Cortex of kidney (tissue), 1 donor: ENCODE measurements at places on chromosomes 2 and 18.

GRCh38 chr2:209441541-209441940 lies 17.7 kb downstream of the MAP2 start:
- no peak for DNase-seq

GRCh38 chr18:3452750-3453539 lies 3.0 kb downstream of the TGIF1 start:
- no peak for DNase-seq

GRCh38 chr2:237483018-237483731 lies 3.9 kb upstream of the MLPH start:
- no peak for DNase-seq

DNA sequence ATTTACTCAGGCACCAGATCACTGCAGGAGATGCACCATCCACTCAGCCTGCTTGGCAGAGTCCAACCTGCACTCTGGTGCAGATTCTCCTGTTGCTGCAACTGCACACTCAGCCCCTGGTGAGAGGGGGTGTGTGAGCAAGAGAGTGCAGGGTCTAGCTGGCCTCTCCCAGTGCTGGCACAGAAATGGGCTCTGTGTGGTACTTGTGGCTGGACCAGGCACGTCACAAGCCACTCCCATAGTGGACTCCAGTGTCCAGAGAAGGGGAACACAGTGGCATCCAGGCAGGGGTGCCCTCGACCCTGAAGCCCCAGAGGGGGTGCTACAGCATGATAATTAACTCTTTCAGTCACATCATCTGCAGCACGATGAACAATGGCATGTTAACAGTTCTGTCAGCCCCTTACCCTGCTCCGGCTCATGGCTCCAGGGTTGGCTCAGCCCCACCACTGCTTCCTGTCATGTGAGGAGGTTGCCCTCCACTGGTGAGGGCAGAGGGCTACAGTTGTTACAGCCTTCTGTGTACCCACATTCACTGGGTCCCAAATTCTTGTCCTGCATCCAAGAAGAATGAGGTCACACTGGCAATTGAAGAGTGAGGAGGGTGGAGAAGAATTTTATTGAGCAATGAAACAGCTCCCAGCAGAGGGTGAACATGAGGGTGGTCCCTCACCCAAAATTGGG lies 135.7 kb downstream of the EVA1A start:
- DNase-seq, result no peak

DNA sequence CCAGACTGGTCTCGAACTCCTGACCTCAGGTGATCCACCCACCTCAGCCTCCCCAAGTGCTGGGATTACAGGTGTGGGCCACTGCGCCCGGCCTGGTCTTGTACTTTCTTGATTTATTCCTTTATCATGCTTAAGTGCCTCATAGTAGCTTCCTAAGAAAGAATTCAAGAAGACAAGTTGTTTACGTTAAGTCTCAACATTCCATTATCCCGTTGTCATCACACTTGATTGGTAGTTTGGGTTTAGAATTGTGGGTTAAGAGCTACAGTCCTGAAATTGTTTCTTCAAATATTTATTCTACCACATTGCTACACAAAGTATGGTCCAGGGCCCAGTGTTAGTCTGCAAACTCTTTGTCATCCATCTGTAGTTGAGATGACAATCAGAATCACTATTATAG lies 194.0 kb downstream of the VWC2L start:
- no peak for DNase-seq

- DNase-seq, result no peak
These were observed 76.8 kb upstream of the RBMS1 start for GRCh38 chr2:160570376-160570775.

DNA sequence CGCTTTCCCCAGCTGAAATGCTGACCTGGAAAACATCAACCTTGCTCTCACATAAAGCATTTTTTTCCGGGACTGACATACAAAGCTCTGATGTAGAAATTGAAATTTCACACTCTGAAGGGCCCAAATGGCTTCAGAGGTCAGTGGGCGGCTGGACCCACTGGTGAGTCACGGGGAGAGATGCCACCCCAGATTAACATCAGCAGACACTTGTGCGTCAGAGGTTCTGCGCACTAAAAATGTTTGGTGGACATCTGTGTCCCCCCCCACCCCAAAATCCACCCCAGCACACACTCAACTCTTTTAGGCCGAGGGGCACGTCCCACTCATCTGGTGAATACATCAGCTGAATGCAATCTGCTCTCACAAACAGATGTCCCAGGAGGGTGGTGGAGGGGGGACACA lies 208.9 kb downstream of the ASB1 start:
- no peak for DNase-seq

DNA sequence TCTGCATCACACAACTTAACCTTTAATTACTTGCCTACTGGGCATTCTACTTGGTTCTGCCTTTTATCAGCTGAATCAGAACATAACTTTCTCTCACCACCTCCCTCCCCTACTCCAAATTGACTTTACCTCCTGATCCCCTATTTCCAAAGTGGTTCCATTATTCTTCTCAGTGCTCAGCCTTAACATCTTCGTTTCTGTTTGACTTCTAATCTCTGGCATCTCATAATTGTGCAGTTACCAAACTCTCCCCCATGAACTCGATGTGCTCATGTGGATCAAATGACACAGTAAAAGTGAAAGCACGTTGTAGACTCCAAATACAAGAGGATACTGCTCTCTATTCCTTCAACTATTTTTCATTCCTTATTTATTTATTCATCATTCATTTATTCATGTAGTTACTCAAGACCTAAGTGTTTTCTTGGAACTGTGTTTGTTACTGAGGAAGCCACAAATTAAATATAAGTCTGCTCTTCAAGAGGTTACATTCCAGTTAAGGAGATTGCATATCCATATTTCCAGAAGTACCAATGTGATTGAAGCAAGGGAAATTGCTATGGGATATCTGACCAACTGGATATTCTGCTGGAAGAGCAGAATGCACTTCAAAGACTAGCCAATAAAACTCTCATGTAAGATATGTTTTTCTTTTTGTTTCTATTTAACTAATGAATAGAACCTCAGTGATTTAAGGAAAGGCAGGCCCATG lies 158.8 kb downstream of the TMEFF2 start:
- no peak for DNase-seq

DNA sequence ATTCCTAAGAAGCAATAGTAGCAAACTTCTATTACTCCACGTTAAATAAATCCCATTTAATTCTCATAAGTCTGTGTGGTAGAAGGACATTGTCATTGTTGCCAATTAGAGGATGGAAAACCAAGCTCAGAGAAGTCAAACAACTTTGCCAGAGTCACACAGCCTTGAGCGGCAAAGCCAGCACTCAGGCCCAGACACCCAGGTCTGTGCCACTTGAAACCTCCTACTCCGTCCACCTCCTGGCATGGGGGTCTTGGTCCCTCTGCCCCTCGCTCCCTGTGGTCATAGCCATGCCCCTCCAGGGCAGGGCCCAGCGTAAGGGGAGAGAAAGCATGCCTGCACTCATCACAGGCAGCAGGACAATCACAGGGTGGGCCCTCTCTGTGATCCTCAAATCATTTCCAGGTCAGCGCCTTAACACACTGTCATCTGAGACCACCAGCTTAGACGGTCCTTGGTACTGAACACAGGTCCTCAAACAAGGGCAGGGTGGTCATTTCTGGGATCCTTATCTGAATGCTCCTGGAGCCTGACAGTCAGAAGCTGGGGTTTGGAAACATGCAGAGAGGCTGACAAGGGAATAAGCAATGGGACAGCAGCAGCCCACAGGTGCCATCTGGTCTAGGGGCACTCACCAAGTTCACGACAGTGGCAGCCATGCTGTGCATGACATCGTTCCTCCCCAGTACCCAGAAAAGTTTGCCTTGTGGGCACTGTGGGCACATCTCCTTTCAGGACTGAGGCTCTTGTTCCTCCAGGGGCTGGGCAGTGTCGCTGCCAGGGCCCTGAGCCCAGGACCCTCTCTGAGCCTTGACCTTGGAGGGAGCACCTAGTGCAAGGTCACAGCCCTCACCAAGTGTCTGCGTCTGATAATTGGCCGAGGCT lies 38.2 kb downstream of the FAM178B start:
- DNase-seq, result no peak

- no peak for DNase-seq
These were observed 165.0 kb upstream of the ARL4C start for GRCh38 chr2:234661849-234662248.

- no peak for DNase-seq
These were observed 54.3 kb downstream of the GULP1 start for GRCh38 chr2:188345831-188346458.

- DNase-seq, result no peak
These were observed 608 bp downstream of the CDH7 start for GRCh38 chr18:65751155-65752085.

- DNase-seq, result no peak
These were observed 90.1 kb downstream of the PRELID3A start for GRCh38 chr18:12497839-12498238.

DNA sequence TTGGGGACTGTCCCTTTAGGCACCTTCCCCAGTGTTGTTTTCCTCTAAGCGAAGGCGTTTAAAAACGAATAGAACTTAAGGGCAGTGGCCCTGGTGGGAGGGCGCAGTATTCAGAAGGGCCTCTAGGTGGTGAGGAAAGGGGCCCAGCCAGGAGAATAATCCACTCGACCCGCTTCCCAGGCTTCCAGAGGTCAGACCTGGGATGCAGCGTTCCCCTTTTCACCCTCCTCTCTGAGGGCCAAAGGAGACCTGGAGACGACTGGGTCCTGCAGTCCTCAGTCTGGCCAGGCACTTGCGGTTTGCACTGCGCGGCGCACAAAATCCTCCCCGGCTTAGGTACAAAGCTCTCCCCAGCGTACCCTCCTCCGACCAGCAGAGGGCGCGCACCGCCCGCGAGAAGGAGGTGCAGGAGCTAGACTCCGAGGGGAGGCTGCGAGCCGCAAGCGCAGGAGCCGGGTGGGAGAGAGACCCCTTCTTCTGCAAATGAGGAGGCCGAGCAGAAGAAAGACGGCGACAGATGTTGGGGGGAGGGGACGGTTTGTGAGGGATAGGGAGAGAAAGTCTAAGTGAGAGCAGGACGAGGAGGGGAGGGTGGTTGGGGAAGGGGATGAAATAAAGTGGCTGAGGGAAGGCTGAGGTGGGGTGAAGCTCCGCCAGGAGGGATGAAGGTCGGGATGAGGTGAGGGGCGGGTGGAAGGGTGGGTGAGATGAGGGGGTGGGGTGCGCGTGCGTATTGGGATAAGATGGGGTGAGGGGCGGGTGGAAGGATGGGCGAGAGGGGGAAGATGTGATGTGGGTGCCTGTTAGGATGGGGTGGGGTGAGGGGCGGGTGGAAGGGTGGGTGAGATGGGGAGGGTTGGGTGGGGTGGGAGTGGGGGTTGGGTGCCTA lies 4.9 kb downstream of the FEV start:
- no peak for DNase-seq

GRCh38 chr2:107721178-107721577 lies 105.5 kb upstream of the RGPD4 start:
- DNase-seq, result no peak

GRCh38 chr2:137676346-137676745 lies 287.9 kb upstream of the HNMT start:
- DNase-seq, result no peak

GRCh38 chr2:162256591-162256991 lies 13.3 kb upstream of the FAP start:
- DNase-seq, result no peak

- DNase-seq, result no peak
These were observed 10.7 kb downstream of the CCT4 start for GRCh38 chr2:61877571-61878245.

GRCh38 chr2:119708241-119708640 lies 29.2 kb downstream of the TMEM177 start:
- DNase-seq, result no peak

- no peak for DNase-seq
These were observed 44.2 kb downstream of the GLI2 start for GRCh38 chr2:120779781-120780283.

- DNase-seq, result no peak
These were observed 14.6 kb downstream of the SLC4A5 start for GRCh38 chr2:74328573-74328972.

DNA sequence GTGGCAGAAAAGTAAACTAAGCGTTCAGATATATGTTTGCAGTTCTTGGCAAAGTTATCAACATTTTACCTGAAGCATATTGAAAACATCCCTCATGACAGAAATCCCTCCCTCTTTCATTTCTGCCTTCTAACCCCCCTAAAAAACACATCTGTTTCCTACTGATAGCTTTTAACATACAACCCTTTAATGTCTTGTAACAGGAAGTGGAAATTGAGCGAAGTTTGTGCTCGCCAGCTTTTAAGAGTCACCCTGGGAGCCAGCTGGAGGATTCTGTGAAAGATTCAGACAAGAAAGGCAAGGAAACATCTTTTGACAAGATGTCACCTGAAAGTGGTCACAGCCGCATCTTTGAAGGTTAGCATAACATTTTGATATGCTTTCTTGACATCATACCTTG lies 247.4 kb downstream of the XIRP2 start:
- DNase-seq, result no peak

GRCh38 chr2:161980976-161981375 lies 93.0 kb downstream of the DPP4 start:
- no peak for DNase-seq

- DNase-seq, result no peak
These were observed 32.1 kb upstream of the WDR75 start for GRCh38 chr2:189409131-189409530.

GRCh38 chr2:14480906-14481305 lies 151.6 kb upstream of the LRATD1 start:
- no peak for DNase-seq

- no peak for DNase-seq
These were observed 154.9 kb downstream of the LNPK start for GRCh38 chr2:175847128-175847527.

- DNase-seq, result no peak
These were observed 78.2 kb downstream of the UBE2E3 start for GRCh38 chr2:181058378-181059269.

GRCh38 chr2:127841466-127842178 lies 16.3 kb downstream of the POLR2D start:
- no peak for DNase-seq
